MV-4-11 (cell line): ENCODE measurements at places on chromosomes 1 and 21.

GRCh38 chr1:26287033-26287711 is 7.3 kb downstream of the SH3BGRL3 start:
- peak; percentile 91 for DNase-seq

- DNase-seq, result peak; percentile 6
Observed at GRCh38 chr1:215181518-215181917, 99.0 kb downstream of the KCNK2 start.

GRCh38 chr1:215113776-215114153 is 31.2 kb downstream of the KCNK2 start:
- no peak for DNase-seq

- no peak for DNase-seq
Observed at GRCh38 chr1:178614286-178614685, 101.4 kb downstream of the TEX35 start.

DNA sequence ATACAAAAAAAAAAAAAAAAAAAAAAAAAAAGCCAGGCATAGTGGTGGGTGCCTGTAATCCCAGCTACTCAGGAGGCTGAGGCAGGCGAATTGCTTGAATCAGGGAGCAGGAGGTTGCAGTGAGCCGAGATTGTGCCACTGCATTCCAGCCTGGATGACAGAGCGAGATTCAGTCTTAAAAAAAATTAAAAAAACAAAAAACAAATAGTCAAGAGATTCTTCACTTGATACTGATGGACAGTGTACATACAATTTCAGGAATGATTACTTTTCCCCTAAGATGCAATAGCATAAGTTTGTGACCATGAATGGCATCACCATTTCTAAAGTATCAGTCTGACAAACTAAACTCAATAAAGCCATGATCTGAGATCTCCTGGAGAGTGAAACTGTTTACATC is 60.8 kb upstream of the IVNS1ABP start:
- no peak for DNase-seq

DNA sequence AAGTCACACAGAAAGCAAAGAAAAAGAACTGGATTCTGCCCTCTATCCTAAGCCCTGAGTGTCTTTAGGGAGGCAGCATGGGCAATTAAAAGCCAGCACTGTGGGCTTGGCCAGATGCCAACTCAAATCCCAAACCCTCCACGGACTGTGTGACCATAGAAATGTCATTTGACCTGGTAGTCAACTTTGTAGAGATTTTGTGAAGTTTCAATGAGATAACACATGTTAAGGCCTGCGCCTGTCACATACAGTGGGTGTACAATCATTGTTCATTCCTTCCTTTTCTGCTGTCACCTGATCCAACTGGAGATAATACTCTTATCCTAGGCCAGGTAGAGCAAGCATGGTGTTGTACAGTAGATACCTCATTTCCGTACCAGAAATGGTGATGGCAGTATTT is 54.2 kb downstream of the TMEM53 start:
- no peak for DNase-seq

- DNase-seq, result peak; percentile 58
Observed at GRCh38 chr1:172697534-172698002, 38.7 kb downstream of the FASLG start.
